ENCODE measurements at places on chromosomes 7 and 10.

DNA sequence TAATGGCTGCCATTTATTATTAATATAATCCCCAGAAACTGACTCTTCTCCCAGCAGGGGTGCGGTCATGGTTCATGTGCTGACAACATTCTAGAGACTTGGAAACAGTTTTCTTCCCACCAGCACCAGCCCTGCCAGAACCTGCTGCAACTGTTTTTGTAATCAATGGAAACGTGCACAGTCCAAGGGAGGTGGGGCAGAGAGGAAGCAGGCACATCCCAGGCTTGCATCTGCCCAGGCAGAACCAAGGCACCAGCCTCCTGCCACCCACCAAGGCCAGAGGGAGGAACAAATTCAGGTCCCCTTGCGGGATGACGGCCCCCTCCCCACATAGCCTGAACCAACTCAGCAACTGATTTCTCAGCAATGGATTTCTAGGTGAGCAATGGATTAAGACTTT is 119.0 kb downstream of the OAT start:
- DNase-seq = no peak

- no peak for DNase-seq
These were observed 1.1 kb upstream of the GPRIN2 start for GRCh38 chr10:46557319-46558121.

DNA sequence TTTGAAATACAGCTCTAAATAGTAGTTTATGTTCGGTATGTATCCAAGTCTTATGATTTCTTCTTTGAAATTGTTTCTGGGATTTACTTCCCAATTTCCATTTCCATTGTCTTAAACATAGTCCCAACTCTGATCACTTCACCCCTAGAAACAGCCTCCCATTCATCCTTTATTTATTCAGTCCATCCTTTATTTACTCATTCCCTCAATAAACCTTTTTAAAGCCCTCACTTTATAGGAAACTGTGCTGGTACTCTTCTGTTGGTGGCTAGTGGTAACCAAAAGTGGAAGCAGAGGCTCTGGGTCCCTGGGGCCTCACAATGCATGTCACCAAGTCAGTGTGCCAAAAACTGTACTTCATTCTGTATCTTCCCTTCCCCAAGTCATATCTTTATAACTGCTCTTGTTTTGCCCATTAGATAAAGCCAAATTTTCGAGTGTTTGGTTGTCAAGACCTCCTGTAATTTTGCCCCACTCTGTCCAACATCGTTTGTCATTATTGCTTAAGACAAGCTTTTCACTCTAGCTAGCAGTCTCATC is 3.9 kb upstream of the EPC1 start:
- DNase-seq = no peak

DNA sequence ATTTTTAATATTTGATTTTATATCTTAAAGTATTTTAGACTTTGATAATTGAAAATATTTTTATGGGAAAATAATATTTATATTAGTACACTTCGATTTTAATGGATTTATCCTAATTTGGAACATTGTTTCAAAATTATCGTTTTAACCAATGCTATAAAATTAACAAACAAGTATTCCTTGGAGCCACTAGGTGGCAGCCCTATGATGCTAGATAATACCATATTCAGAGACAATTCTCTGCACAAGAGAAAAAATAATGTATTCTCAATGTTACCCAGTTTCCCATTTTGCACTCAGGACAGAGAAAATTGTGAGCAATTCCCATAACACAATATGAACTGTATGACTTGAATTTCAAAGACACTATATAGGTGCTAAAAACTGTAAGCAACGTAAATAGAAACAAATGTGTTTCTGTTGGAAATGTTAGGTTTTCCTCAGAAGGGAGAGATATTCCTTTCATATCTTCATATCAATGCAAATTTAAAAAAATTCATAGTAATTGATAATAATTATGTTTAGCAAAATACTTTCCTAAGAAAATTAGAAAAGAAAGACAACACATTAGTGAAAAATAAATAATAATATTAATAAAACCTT is 237.8 kb downstream of the SEMA3E start:
- DNase-seq = no peak

DNA sequence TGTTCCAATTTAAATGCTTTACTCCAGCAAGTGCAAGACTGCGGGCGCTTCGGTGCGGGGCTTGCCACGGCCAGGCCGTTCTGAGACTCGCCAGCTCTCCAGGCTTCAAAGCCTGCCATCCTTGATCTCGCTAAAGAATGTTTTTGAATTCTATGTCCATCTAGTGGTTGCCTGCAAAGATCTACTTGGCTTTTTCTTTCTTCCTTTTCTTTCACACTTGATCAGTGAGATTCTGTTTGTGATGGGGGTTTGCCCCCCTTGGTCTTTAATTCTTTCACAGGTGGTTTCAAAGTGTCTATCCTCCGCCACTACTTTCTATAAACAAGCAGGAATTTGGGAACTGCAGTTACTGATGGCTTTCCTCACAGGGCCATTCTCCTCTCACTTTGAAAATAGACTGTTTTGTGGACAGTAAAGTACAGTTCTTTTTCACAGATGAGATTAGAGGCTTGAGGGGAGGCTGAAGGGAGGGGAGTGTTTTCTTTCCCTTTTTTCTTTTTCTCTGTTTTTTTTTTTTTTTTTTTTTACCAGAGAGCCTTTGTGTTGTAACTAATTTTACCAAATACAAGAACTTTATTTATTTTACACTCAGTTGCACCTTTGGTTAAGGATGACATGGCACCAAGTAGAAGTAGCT is 15.2 kb upstream of the FBXW4 start:
- no peak for DNase-seq

DNA sequence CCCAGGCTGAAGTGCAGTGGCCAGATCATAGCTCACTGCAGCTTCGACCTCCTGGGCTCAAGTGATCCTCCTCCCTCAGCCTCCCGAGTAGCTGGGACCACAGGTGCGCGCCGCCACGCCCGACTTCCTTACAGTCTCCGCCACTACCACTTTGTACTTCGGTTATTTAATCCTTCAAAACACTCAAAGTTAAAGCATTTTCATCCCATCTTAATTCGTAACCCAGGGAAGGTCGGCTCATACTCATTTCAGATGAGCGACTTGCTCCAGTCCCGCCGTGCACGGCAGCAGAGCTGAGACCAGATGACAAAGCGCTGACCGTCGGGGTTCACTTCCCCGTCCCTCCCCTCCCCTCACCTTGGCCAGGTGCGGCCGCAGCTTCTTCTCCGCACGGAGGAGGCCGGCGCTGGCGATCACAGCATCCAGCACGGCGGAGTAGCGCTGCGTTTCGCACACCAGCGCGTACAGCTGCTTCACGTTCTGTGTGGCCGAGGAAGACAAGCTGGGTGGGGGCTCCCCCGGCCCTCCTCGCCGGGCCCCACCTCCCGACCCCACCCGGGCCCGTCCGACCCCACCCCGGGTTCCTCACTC is 457 bp downstream of the NSUN5 start:
- no peak for DNase-seq

DNA sequence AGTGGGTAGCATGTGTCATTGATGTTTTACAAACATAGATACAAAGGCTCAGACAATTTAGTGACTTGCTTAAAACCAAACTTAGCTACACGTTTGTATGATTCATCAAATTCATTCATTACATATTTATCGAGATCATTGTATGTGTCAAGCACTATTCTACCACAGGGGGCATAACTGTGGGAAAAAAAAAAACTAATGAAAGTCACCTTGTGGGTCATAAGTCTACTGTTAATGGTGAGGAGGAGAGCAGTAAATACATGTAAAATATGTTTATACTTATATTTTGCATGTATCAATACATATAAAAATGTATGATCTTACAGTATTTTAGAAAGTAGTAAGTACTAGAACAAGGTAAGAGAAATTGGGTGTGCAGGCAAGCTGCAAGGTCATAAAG is 933.8 kb downstream of the IPMK start:
- DNase-seq = no peak

GRCh38 chr7:120742372-120742771 is 115.6 kb downstream of the TSPAN12 start:
- no peak for DNase-seq

- DNase-seq = no peak
These were observed 177.0 kb downstream of the SND1 start for GRCh38 chr7:127828843-127829500.

GRCh38 chr10:25056726-25057125 is 40.3 kb downstream of the THNSL1 start:
- no peak for DNase-seq

DNA sequence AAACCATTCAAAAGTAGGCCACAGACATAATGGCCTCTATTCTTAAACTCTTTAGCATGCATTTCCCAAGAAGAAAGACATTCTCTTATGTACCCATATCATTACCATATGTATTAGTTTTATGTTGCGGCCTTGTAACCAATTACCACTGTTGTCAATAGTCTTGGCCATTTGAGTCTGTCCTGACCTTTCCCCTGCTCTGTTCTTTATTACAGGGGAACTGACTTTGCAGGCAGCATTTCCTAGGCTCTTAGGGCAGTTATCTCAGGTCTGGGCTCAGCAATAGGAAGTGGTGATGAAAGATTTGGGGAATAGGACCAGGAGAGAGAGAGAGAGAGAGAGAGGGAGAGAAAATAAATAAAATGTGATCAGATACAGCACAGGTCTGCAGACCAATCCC is 194.5 kb upstream of the LRGUK start:
- no peak for DNase-seq

DNA sequence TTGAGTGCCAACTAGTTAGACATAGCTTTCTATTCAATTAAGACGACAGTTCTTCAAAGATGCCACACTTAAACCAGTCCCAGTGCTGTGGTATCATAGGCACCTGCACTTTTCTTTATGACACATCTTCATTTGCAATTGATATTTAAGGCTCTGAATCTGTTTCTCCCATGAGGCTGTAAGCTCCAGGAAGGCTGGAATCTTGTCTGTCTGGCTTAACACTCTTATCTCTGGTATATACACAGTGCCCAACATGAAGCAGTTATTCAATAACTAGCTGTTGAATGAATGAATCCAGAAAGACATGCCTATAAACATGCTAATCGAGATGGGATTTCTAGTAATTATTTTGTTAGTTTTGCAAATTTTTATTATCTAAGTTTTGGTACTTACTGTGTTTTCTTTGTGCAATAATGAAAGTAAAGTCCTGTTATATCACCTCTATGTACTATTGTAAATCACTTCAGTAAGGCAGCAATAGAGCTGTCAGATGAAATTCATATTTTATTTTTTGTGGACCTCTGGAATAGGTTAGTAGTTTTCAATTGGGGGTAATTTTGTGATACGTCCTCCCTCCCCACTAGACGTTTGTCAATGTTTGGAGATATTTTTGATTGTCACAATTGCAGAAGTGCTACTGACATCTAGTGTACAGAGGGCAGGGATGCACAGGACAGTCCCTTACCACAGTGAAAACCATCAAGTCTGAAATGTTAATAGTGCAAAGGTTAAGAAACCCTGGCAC is 51.3 kb upstream of the STEAP4 start:
- DNase-seq = no peak

GRCh38 chr10:74227697-74228424 is 76.8 kb downstream of the ADK start:
- DNase-seq = no peak

DNA sequence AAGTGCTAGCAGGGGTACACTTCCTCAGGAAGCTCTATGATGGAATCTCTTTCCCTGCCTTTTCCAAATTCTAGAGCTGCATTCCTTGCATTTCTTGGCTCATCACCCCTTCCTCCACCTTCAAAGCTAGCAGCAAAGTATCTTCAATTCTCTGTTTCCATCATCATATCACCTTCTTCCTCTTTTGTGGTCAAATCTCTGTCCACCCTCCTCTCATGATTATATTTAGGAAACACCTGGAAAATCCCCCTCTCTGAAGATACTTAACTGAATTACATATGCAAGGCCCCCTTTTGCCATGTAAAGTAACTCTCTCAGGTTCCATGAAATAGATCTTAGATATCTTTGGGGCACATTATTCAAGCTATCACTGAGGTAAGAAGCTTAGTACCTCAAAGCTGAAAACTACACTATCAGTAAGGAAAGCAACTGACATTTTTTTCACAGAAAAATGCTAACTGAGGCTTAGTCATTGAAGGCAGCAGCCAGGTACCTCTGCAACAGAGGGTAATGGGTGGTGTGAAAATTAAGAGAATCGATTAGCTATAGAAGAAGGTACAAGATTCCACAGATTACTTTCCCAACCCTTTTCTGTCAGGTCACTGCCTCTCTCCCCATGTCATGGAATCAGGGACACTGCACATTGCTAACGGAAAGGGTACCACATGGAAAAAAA is 197.3 kb downstream of the MACC1 start:
- DNase-seq = no peak

DNA sequence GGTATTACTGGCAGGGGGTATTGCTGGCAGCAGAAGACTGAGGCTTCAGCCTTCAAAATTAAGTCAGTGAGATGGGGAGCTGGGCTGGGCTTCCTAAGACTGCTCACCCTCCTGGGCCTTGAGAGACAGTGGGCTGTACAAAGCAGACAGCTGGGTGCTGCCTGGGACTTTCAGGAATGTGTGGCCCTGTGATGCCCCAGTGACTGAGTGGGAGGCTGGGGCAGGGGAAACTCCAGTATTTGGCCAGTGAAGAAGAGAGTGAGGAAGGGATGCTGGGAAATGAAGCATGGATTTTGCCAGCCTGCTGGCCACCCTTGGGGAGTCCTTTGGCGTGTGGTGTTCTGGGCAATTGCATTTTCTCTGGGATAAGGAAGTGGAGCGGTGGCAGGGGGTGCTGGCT is 442 bp downstream of the ANKRD2 start:
- no peak for DNase-seq

Data from stimulated activated CD8-positive, alpha-beta memory T cell treated with anti-CD3 and anti-CD28 coated beads, Interleukin-4, amount 100 ng/mL, for 1 hour (primary cell).